Astrocyte of the hippocampus (primary cell): ENCODE measurements at places on chromosomes 5 and 9.

GRCh38 chr5:148467958-148468357 is 84.2 kb downstream of the FBXO38 start:
- no peak for DNase-seq

- DNase-seq, result no peak
Observed at GRCh38 chr5:17255471-17256021, 38.1 kb downstream of the BASP1 start.

GRCh38 chr5:99765011-99765410 is 770.2 kb upstream of the FAM174A start:
- no peak for DNase-seq

GRCh38 chr9:76200315-76200714 is 193.9 kb downstream of the RFK start:
- no peak for DNase-seq

DNA sequence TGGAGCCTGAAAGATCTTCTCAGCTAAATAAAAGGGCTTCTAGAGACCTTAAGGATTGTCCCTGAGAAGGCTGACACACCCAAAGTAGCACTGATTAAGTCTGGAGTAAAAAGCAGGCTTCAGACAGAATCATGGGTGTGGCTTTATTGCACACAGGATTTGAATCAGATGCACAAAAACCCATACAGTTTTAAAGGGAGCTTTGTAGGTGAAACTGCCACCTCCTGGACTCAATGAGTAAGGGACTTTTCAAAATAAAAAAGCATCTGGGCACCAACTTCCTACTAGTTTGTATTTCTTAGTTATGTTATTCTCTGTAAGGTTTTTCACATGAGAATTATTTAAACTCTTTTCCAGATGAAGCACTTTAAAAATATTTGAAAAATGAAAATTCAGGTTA is 129.4 kb downstream of the EDIL3 start:
- peak; percentile 25 for DNase-seq

DNA sequence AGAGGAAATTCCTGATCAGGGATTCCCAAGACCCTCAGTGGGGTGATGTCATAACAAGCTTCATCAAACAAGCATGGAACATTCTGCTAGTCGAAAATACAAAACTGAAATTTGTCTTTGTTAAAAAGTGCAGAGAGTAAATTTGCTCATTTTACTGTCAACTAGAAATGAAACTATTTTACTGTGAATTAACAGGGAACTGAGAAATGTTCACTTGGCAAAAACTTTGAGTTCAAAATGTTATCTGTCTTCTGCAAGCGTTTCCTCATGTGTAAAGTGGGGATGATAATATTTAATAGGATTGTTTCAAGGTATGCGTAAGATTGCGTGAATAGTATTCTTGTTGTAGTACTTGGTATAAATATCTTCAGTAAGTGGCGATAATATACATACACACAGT is 45.4 kb downstream of the ALDH1A1 start:
- DNase-seq, result no peak

GRCh38 chr5:34040472-34040871 is 2.5 kb downstream of the C1QTNF3 start:
- DNase-seq, result no peak
